Effector CD4-positive, alpha-beta T cell (primary cell): ENCODE measurements at places on chromosomes 7 and 10.

DNA sequence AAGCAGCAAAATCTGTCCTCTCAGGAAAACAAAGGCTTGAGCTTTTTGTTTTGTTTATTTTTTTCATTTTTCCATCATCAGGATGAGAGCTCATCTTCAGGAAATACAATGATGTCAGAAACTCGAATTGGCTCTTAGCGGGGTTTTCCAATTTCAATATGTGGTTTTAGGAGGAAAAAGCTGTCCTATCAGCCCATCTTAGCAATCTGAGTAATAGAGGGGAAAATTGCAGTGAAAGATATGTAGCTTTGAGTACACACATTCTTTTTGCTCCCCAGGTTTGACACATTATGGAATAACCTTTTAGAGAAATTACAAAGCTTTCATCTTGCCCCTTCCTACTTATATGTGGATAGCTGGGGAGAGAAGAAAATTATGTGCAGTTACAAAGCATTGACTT lies 113.6 kb upstream of the MYO3A start:
- DNase-seq = no peak

DNA sequence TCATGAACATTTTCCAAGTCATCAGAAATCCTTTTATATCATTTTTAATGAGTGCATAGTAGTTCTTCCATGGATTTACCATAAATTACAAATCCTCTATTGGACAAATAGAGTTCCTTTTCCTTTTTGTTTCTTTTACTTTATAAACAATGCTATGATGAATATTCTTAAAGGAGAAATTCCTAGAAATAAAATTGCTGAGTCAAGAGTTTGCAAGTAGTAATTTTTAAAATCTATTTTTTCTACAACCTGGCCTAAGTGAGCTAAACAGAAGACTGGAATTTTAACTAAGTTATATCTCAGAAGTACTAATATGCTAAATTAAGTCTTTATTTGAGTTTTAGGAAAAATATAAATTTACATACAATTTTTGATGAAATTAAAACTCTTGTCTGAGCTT lies 38.8 kb downstream of the PLEKHA1 start:
- no peak for DNase-seq

DNA sequence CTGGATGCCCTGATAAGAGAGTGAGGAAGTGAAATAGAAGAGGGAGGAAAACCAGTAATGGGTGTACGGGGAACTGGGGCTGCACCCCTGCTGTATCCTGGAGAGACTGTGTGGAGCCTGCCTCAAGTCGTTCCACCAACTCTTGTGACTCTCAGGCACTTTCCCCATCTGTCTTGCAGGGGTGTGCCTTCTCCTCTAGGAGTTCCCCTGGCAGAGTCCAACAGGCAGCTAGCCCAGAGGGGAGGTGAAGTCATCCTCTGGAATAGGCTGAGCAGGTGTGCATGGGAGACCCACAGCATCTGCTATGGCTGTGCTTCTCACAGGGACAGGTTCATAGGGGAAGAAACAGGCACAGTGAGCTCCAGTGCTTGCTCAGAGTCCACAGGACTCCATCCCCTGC lies 46.8 kb downstream of the WIPF3 start:
- DNase-seq = no peak

DNA sequence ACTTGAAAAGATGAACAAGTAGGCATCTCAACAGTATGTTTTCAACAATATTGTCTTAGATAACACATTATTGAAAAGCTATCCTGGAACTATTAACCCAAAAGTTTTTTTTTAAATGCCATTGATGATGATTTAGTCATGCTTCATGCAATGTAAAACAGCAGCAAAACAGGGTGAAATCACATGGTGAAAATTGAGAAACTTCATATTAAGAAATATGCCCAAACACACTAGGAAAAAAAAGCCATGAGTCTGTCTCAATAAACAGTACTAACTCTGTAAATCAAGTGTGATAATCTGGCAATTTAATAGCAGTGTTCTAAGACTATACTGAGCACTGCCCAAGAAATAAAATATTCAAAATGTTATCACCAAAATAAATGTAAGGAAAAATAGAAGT lies 613.1 kb downstream of the KCNMA1 start:
- no peak for DNase-seq

- DNase-seq = no peak
These were observed 132.4 kb upstream of the FOXK1 start for GRCh38 chr7:4549681-4550080.
